NCI-H187 (cell line): ENCODE measurements at places on chromosomes 2 and 18.

GRCh38 chr18:44033144-44033701, 647.5 kb upstream of the SETBP1 start:
- no peak for DNase-seq

GRCh38 chr2:113895301-113895700, 5.4 kb downstream of the ACTR3 start:
- DNase-seq: no peak

- DNase-seq: no peak
These were observed 10.1 kb upstream of the UNC80 start for GRCh38 chr2:209761566-209761965.

DNA sequence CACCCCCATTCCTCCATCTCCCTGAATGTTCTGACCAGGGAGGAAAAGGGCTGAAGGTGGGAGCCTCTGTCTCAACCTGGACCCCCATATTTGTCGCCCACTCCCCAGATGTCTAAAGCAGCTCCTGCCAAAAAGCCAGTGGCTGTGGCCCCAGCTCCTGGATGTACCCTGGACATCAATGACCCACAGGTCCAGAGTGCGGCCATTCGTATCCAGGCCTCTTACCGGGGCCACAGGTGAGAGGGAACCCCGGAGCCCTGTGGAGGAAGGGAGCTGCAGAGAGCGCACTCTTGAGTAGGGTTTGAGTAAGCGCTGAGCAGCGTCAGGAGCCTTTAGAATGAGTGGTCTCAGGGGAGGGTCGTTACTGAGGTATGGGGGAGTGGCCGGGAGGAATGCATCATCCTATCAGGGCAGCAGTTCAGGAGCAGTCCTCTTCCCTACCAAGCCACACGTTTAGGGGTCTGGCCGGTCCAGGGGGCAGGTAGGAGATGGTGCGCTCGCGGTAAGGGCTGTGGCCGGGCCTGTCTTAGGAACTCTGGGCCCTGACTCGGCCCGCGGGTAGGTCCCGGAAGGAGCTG, 2.4 kb upstream of the GMPPA start:
- no peak for DNase-seq

DNA sequence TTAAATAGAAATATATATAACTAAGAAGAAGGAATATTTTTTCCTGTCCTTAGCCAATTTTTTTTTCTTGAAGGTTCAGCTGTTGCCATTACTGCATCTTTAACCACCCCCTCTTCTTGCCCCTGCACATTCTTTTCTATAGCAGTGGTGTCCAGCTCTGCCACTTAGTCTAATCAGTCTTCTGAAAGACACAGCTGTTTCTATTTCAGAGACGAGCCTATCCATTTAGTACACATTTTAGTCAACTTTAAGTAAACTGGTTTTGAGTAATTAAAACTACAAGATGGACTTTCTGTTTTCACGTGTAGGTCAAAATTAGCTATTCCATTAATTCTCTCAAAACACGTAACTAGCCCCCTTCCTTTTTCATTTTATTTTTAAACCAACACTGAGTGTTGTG, 21.0 kb downstream of the SPOPL start:
- no peak for DNase-seq

- no peak for DNase-seq
These were observed 91.4 kb upstream of the AQP4 start for GRCh38 chr18:26956863-26957262.

GRCh38 chr2:12921321-12921720, 204.6 kb downstream of the TRIB2 start:
- no peak for DNase-seq

DNA sequence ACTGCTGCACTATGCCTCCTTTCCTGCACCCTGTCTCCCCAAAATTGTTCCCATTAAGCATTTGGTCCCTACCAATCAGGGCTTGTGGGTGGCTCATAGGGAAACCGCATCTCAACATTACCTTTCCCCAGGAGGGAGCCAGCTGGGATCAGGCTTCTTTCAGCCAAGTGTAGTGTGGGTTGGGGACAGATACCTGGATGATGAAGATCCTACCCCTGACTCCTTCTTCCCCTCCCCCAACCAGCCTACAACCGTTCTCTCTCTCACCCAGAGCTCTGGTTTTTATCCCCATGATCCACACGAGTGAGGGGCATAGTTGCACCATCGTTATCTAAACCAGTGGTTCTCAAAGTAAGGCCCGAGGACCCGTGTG, 40.0 kb downstream of the ACOXL start:
- no peak for DNase-seq

DNA sequence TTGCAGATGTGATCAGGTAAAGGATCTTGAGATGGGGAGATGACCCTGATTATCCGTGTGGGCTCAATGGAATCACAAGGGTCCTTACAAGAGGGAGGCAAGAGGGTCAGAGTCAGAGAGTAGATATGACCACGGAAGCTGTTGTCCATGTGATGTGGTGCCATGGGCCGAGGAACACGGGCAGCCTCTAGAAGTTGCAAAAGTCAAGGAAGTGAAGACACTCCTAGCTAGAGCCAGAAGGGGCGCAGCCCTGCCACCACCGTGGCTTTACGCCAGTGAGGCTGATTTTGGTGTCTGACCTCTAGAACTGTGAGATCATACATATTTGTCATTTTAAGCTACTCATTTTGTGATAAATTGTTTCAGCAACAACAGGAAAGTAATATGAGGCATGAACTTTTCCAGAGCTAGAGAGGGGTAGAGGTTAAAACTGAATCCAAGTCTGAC, 114.4 kb downstream of the CAPN13 start:
- no peak for DNase-seq

DNA sequence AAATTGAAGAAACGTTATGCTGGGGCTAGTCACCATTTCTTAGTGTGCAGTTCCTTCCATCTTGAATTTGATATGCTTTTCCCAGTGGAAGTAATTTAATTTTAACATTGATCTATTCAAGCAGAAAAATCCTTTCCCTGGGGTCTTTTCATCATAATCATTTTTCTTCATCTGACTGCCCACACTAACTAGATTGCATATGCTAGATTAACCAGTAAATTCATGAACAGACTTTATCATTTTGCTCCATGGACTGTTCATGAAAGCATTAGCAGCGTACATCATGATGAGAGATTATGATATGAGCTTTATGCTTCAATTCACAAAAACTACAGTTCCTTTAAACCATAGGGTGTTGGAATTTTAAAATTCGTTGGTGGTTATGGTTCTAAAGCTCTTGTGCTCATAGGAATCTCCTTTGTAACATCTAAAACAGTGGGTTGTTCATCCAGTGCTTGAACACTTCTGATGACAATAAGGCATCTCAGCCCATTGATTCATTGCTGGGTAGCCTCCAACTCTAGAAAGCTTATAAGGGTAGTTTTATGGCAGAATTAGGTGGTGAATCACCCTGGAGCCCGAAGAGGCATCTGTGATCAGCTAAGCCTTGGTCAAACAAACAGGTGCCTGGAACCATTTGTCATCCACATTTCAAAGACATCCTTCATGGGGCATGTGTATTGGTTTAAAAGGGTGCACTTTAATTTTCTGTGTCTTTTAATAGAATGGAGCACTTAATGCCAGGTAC, 77.2 kb upstream of the NDUFV2 start:
- DNase-seq: peak; percentile 41

DNA sequence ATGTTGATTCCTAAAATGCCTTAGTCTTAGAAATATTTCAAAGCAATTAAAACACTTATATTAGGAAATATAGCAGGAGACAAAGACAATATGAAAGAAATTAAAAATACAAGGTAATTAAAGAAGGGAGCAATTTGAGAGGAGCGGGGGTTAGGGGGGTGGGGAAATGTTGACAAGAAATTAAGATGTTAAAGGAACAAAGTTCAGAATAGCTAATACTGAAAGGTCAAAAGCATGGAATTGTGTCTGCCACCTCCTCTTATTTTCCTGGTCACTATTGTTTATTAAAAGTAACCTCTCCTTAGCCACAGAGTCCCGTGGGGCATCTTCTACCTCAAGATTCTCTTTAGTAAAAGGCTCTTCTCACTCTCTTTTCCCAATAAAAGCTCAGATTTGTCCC, 244.1 kb downstream of the MREG start:
- no peak for DNase-seq

DNA sequence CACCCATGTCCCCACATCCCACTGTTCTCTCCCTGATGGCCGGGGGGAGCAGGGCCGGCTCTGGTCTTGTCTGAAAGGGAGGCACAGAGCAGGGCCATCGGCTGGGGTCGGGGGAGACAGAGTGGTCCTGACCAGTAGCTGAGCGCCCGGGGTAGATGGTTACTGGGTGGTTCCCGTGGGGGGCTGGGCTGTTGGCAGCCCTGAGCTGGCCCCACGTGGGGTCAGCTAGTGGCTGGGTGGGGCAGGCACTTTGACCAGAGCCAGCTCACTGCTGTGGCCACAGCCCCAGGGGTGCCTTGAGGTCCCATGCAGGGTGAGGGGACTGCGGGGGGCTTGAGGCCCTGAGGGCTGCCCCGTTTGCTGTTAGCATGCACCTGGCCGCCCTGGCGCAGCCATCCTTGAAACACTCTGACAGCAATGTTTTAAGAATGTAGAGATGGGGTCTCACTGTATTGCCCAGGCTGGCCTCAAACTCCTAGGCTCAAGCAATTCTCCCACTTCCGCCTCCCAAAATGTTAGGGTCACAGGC, 12.3 kb upstream of the NEU4 start:
- no peak for DNase-seq

- no peak for DNase-seq
These were observed 405.8 kb downstream of the EPHA4 start for GRCh38 chr2:221166292-221166691.

- DNase-seq: no peak
These were observed 35.6 kb upstream of the LPIN1 start for GRCh38 chr2:11710632-11711353.

GRCh38 chr2:160472839-160473251, 20.8 kb downstream of the RBMS1 start:
- DNase-seq: peak; percentile 18
